Activated naive CD4-positive, alpha-beta T cell treated with Interleukin-2 at 50 U/mL for 16 hours (primary cell): ENCODE measurements at places on chromosomes 1 and 21.

DNA sequence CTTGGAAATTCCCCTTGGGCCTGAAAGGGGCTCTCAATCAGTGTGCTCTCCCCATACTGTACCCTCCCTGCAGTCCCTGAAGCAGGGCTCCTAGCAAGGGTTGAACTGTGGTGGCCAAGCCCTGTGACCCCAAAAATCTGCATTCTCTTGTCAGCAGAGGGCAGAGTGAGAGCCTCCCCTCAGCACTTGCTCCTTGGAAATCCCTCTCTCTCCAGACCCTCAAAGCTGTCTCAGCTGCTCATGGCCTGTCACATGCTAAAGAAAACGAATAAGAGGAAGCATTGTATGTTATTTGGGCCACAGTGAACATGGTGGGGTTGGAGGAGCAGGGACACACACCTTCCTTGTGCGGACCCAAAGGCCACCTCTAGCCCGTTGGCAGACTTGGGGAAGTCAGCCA, 47.2 kb upstream of the SYNC start:
- DNase-seq: no peak

DNA sequence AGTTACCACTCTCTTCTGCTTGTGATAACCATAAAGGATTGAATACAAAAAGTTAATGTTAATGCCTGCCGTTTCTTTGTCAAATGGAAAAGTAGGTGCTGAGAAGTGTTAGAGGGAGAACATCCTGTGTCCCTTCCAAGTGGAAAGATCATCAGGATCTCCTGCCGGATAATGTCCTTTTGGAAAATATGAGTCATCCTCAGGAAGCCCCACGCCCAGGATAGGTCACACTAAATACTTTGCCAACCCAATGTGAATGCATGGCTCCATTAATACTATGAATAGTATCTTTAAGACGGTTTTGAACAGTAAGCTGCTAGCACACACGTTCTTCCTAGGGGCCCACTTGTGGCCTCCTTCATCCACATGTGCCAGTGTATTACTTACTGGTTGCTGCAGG, 279.5 kb downstream of the ZNF326 start:
- DNase-seq: no peak

GRCh38 chr1:41381692-41382479, 20.7 kb downstream of the FOXO6 start:
- DNase-seq: peak; percentile 37

DNA sequence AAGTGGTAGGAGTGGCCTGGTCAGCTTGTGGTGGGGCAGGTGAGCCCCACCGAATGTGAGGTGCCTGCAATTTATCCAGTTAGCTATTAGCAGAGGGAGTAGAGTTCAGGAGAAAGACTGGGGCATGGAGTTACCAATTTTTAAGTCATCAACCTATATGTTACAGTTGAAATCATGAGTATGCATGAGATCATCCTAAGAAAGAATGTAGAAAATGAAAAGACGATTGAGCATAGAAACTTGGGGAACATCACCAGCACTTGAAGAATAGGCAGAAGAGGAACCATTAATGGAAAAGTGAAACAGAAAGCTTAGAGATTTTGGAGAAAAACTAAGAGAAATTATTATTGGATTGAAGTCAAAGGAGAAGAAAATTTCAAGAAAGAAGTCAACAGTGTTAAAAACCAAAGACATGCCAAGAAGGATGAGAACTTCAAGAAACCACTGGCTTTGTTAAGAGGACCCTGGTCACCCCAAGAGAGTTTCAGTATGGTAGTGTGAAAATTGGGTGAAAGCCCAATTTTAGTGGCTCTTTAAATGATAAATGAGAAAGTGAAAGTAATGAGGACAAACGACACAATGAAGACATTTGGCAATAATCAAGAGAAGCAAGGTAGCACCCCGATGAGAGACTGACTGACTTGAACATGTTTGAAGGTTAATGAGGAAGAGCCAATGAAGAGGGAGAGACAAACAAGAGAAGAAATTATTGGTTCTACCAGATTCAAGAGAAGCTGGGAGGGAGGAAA, 36.7 kb downstream of the DNASE2B start:
- DNase-seq: no peak

GRCh38 chr1:55321942-55322341, 106.8 kb upstream of the USP24 start:
- DNase-seq: no peak

DNA sequence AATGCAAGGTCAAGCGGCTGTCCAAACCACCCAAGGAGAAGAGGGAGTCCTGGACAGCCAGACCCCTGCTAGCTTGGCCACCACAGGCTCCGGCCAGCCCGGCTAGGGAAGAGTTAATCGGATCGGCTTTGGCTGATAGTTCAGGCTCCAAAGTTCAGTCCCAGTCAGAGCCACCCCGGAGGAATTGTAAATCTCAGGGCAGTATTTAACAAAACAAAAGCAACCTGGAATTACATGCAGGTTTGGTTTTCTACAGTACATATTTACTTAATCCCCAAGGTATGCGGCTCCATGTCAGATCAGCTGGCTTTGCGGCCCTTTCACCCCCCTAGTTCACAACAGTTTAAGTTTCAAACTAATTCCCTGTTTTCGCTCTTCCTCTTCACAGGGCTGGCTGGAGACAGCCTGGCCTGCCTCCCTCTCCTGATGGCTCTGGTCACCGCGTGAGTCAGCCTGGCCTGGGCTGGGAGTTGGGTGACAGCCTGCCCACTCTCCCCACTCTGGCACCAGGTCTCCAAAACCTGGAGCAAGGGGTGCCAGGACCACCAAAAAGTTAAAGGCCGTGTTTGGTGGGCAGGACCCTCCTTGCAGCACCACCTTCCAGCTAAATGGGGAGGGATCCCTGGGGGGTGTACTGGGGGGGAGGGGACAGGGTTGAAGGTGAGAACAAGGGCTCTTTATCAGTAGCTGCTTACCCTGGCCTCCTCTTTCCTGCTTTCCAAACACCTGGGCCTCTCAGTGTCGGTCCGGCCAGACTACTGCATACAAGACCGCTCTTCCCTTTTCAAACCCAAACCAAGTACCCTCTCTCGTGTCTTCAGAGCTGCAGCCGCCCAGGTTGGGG, 1.9 kb downstream of the DHRS3 start:
- no peak for DNase-seq

DNA sequence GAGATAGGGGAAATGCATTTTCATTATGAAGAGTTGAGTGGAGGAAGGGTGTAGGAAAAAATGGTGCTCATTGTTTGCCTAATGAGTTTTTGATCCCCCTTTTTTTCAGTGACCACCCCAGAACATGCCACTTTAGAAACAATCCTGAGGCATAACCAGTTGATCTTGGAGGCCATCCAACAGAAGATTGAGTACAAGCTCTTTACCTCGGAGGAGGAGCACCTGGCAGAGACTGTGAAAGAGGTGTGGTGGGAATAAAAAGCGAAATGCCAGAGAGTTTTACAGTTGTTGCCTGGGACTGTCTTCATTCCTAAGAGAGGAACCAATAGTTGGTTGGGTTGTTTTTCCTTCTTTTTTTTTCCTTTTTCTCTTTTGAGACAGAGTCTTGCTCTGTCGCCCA, 54.3 kb upstream of the EPHA8 start:
- no peak for DNase-seq

DNA sequence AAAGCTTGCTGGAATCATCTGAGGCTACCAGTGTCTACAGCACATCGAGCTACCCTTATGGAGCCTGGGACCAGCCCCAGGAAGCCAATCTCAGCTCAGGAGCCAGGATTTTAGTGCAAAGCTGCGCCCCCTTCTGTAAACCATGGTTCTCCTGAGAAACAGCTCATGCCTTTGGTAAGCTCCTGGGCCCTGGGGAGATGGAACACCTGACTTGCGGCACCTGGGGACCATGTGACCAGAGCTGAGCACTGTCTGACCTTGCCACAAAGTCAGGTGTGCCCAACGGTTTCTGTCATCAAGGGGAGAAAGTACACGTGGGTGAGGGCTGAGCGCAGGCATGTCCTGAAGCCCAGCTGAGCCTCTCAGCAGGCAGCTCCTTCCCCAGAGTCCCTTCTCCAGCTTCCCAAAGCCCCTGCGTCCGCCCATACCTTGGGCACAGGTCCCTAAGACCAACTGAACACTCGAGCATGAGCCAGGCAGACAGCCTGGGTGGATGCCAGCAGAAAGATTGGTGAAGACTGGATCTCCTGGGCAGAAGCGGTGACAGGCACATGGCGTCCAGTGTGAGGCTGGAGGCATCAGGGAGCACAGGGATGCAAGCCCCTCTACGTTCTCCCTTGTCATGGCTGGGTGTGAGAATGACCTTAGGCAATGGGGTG, 57.9 kb upstream of the TENT5B start:
- DNase-seq: no peak

GRCh38 chr1:109331113-109331512, 24.3 kb upstream of the MYBPHL start:
- no peak for DNase-seq

GRCh38 chr1:150080784-150081183, 13.2 kb downstream of the VPS45 start:
- DNase-seq: no peak

- no peak for DNase-seq
Observed at GRCh38 chr1:160169553-160170399, 18.4 kb downstream of the ATP1A4 start.

GRCh38 chr1:167230437-167230836, 9.8 kb downstream of the POU2F1 start:
- DNase-seq: no peak

DNA sequence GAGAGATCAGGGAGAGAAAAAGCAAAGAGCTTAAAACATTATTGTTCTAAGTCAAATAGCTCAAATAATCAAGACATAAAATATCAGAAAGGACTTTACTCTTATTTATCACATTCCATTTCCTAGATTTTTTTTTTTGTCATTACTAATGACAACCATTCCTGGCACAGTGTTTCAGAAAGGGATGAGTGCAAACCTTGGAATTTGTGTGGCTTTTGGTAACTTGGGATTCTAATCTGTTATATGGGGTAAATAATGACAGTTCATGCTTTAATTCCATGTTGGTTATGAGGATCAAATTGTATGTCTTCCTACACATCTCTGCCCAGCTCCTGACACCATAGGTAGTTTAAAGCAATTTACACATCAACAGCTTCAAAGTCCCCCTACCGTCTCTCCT, 358.4 kb upstream of the ADGRL4 start:
- DNase-seq: no peak

DNA sequence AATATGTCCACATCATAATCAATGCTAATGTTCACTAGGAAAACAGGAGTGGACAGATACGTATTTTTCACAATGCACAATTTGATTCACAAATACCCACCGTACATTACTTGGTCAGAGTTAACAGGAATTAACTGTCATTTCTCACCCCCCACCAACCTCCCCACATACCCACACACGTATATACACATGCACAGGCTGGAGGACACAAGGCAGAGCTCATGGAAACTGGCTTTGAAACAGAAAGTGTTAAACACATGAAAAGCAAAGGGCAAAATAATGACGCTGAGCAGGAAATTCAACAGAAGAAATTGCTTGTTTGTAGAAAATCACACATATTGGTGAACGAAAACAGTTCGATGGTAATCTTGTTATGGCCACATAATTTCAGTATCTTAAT, 188.4 kb upstream of the DMRTA2 start:
- no peak for DNase-seq

DNA sequence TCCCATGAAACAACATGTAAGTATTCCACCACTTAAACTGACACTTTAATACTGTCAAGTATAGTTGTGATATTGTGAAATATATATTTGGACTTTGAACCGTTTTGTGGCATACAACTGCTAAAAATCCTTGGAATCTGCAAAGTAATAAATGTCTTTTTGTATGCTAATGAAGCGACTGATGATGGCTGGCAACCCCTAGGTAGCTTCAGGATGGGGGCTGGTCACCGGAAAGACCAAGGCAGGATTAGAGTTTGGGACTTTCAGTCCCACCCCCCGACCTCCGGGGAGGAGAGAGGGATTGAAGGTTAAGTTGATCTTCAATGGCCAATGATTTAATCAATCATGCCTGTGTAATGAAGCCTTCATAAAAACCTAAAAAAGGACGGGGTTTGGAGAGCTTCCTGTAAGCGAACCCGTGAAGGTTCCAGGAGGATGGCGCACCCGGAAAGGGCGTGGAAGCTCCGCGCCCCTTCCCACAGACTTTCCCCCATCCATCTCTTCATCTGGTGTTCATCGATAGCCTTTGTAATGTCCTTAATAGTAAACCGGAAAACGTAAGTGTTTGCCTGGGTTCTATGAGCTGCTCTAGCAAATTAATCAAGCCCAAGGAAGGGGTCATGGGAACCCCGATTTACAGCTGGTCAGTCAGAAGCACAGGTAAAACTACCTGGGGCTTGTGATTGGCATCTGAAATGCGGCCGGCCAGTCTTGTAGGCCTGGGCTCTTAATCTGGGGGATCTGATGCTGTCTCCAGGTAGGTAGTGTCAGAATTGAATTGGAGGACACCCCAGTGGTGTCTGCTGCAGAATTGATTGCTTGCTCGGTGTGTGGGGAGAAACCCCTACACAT, 1.8 kb upstream of the ZNF281 start:
- no peak for DNase-seq

DNA sequence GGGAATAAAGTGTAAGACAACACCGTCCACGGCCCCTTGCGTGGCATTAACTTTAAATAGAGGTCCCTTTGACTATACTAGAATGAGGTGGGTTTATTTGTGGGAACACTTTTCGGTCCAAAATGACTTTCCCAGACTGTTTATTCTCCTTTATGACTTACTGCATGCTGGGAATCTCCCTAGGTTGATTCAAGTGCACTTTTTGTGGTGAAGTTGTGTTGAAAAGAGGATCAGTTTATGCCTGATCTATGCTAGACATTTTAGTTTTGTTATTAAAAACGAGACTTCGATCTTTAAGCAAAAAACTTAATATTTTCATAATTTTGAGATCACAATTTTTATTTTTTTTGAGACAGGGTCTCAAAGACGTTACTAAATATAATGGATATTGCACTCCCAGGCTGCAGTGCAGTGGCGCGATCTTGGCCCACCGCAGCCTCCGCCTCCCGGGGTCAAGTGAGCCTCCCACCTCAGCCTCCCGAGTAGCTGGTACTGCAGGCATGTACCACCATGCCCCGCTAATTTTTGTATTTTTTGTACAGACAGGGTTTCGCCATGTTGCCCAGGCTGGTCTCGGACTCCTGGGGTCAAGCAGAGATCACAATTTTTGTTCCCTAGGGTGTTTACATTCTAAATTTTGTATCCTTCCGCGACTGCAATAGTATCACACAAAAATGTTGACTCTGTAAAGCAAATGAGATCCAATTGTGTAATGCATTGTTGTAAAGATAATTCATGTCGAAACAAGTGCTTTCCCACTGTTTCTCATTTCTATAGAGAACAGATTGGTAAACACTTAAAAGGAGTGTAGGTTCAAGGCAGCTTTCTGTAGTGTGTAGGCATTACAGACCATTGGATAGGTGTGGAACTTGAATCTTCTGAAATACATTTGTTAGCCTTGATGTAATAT, 1.6 kb downstream of the CDC42 start:
- DNase-seq: no peak

DNA sequence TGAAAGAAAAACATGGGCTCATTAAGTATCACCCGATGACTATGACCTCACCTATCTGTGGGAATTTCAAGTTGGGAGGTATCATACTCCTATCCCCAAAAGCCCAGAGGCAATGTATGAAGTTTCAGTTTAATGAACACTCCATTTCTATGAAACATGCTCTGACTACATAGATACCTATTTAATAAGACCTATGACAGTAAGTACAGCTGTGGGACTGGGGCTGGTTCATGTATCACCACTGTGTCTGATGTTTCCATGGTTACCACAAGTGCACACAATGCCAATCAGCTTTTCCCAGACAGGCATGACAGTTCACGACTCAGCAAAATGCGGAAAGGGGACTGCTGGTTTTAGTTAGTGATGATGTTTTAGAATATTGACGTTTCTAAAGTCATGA, 167.7 kb downstream of the SIPA1L2 start:
- DNase-seq: no peak

- no peak for DNase-seq
Observed at GRCh38 chr1:221839321-221839720, 97.4 kb upstream of the DUSP10 start.
